ENCODE measurements at places on chromosomes 12 and 14.

- no peak for DNase-seq
Observed at GRCh38 chr12:3662521-3662921, 90.4 kb downstream of the CRACR2A start.

DNA sequence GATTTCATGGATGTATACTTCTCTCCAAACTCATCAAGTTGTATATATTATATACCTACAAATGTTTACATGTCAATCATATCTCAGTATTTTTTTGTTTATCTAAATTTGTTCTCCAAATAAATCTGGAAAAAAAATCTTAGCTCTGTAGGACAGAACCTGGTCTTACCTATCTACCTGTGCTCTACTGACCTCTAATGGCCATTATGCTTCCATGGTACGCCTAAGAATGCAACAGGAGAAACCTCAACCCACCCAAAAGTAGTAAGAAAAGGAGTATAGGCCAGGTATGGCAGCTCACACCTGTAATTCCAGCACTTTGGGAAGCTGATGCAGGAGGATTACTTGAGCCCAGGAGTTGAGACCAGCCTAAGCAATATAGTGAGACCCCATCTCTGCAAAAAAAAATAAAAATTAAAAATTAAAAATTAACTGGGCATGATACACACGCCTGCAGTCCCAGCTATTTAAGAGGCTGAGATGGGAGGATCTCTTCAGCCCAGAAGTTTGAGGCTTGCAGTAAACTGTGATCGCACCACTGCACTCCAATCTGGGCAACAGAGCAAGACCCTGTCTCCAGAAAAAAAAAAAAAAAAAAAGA is 8.7 kb downstream of the OR11H4 start:
- DNase-seq: no peak

- no peak for DNase-seq
Observed at GRCh38 chr14:64960762-64961276, 11.3 kb downstream of the RAB15 start.

- no peak for DNase-seq
Observed at GRCh38 chr14:67416085-67416484, 4.1 kb upstream of the PLEK2 start.

GRCh38 chr12:112611908-112612307 is 179.6 kb upstream of the RPH3A start:
- DNase-seq: no peak

GRCh38 chr12:9813821-9814798 is 13.2 kb upstream of the KLRF1 start:
- DNase-seq: peak; percentile 91

- DNase-seq: peak; percentile 64
Observed at GRCh38 chr12:45655186-45655585, 74.3 kb upstream of the ARID2 start.

DNA sequence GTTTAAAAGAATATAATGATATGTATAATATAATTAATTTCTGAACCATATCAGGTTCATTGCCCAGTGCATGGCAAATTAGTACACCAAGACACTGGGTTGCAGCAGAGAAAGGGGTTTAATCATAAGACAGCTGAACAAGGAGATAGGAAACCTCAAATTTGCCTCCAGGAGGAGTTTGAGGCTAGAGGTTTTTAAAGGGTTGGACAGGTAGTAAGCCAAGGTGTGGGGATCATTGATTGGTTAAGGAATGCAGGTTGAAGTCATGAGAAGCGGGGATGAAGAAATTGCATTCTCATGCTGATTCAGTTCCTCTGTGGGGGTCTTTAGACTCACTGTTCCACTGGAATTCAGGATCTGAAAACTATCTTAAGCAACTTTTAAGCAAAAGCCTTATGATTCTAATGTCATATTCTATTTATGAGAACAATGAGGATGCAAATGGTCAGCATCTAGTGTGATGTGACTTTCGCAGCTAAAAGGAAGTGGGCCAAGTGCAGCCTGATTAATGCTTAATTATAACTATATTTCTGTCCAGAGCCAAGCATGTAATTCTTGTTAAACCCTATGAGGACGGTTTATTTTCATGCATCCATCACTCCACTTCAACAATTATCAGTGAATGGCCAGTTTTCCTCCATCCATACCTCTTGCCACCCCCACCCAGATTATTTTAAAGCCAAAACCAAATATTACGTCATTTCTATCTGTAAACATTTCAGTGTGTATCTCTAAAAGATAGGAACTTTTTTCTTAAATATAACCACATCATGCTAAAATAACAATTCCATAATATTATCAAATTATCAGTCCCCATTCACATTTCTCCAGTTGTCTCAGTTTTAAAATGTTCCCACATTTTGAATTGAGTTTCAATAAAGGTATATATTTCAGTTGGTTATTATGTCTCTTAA is 14.9 kb downstream of the RNF212B start:
- no peak for DNase-seq

DNA sequence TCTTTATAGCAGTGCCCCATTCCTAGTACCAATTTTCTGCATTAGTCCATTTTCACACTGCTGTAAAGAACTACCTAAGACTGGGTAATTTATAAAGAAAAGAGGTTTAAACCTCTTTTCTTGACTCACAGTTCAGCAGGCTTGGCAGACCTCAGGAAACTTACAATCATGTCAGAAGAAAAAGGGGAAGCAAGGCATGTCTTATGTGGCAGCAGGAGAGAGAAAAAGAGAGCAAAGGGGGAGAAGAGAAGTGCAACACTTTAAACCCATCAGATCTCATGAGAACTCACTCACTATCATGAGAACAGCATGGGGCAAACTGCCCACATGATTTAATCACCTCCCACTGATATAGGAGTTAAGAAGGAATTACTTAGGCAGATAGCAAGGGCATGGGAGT is 101.6 kb upstream of the PLEKHG7 start:
- DNase-seq: no peak
